ENCODE measurements at places on chromosomes 2 and 18.

GRCh38 chr2:127640082-127641072 is 5.6 kb upstream of the GPR17 start:
- peak; percentile 31 for DNase-seq

DNA sequence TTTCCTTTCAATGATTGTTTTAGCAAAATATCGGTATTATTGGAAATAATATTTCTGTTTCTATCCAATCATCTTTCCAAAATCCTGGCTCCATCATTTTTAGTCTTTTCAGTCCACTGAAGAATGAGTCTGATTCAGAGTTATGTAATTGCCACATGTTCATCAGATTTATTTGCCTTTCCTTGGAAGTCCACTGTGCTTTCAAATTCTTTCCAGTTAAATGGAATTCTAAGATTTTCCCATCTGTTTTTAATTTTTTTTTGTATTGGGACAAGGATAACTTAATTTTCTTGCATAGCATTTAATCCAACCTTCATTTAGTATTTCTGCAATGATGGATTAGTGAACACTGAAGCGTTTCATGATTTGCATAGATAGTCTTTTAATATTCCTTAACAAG is 521.5 kb upstream of the NRXN1 start:
- no peak for DNase-seq

DNA sequence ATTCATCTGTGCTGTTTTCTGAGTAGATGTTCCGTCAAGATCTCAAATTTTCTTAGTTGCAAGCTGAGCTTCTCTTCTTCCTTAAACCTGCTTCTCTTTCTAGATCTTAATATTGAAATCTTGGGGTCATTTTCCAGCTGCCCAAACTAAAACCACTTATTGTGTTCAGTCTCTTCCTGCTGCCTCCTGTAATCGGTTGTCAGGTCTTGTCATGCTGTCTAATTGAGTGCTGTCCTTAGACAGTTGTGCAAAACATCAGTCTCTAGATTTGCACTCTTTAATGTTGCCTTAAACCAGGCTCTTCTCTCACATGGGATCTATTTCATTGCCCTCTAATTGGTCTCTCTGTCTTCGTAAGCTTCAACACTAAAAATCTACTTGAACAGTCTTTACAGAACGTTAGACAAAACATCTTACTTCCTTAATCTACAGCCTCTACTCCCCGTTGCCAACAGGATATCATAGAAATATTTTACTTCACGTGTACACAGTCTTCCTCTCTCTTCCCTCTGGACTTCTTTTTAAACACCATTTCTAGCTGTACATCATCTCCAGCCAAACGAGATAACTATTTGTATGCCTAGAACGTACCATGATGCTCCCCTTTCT is 34.9 kb downstream of the GPD2 start:
- no peak for DNase-seq

- no peak for DNase-seq
Observed at GRCh38 chr2:86274918-86275275, 62.5 kb downstream of the REEP1 start.
